ENCODE measurements at places on chromosomes 12 and 14. TPM values are rescaled to one million over a fixed set of nuclear protein-coding genes. Genes with fewer than 3 reads are reported as not detected.

- H3K27ac ChIP-seq, result no peak overlapping the region
Measured at GRCh38 chr14:65536781-65537423, 124.4 kb downstream of the FUT8 start.

DNA sequence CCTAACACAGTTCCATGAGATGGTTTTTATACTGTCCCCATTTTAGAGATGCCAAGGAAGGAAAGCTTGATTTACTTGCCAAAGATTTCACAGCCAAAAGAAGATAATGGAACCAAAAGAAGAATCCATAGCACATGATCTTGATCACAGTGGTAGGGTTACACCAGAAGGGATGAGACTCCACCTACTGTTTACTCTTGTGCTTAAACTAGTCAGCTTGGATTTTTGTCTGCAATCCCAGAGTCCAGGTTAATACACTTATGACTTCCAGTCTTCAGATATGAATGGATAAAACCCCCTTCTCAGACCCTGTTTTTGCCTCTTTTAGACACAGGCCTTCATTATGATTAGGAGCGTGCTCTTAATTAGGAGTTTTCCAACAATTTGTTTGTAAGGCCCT lies 454.2 kb downstream of the AEBP2 start:
- DNase-seq, result no peak
- no peaks in the 10 kb centered on the region for H3K27me3 ChIP-seq
- peaks cover 7% of the 10 kb centered on the region for H3K4me1 ChIP-seq
- no peak overlapping the region for H3K4me3 ChIP-seq

DNA sequence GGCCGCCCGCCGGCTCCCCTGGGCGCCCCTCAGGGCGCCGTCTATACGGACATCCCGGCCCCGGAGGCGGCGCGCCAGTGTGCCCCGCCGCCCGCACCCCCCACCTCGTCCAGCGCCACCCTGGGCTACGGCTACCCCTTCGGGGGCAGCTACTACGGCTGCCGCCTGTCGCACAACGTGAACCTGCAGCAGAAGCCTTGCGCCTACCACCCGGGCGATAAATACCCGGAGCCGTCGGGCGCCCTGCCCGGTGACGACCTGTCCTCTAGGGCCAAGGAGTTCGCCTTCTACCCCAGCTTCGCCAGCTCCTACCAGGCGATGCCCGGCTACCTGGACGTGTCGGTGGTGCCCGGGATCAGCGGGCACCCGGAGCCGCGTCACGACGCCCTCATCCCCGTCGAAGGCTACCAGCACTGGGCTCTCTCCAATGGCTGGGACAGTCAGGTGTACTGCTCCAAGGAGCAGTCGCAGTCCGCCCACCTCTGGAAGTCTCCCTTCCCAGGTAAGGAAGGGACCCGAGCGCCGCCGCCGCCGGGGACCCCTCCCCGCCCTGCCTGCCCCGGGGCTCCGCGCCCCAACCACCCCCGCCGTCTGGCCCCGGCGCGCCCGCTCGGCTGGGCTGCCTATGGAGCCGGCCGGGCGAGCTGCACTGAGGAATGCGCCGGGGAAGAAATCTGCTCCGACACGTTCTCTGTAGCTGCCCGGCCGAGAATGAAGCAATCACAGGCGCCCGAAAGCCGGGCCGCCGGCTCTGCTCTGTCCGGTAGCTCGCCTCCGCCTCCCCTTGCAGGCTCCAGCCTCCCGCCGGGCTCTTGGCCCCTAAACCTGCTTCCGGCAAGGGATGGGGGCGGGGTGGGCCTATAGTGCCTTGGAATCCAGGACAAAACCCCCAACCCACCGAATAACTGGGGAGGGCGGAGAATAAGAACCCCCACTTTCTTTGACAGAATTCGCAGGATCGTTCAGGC lies 794 bp downstream of the HOXC13 start:
- H3K27me3 ChIP-seq, result peaks cover 91% of the 10 kb centered on the region
- H3K4me1 ChIP-seq, result no peaks in the 10 kb centered on the region
- DNase-seq, result no peak
- no peaks in the 10 kb centered on the region for H3K36me3 ChIP-seq
- peak overlapping the region; percentile 64 for H3K27ac ChIP-seq

DNA sequence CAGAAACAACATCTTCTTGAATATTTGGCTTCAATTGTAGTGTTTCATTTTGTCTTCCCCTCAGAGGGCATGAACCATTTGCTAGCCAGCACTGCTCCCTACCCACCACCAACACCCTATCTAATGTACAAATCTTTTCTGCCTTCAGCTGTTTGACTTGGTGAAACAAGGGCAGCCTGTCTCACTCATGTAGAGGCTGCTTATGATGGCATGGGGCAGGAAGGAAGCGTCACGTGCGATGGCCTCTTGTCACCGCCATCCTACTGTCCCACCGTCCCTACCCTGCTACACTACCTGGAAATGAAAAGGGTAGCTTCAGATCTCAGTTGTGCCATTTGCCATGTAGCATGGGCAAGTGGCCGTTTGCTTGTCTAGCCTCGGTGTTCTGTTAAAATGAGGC lies 29.9 kb upstream of the LRTM2 start:
- no peak for DNase-seq
- H3K36me3 ChIP-seq, result peaks cover 5% of the 10 kb centered on the region
- no peaks in the 10 kb centered on the region for H3K27me3 ChIP-seq
- no peak overlapping the region for H3K4me3 ChIP-seq

- H3K27ac ChIP-seq, result no peak overlapping the region
- no peak overlapping the region for H3K4me3 ChIP-seq
- DNase-seq, result no peak
- peaks cover 15% of the 10 kb centered on the region for H3K4me1 ChIP-seq
- peaks cover 3% of the 10 kb centered on the region for H3K27me3 ChIP-seq
Measured at GRCh38 chr14:60188115-60188514, 22.9 kb upstream of the DHRS7 start.

GRCh38 chr14:67644428-67644827 lies 24.7 kb downstream of the ARG2 start:
- H3K36me3 ChIP-seq, result peaks cover 10% of the 10 kb centered on the region
- peaks cover 17% of the 10 kb centered on the region for H3K4me1 ChIP-seq
- H3K4me3 ChIP-seq, result no peak overlapping the region
- DNase-seq, result no peak
- H3K27ac ChIP-seq, result no peak overlapping the region
- no peaks in the 10 kb centered on the region for H3K27me3 ChIP-seq

GRCh38 chr12:106580671-106581508 lies 1.9 kb upstream of the RFX4 start:
- H3K27ac ChIP-seq, result no peak overlapping the region
- H3K27me3 ChIP-seq, result peaks cover 82% of the 10 kb centered on the region
- H3K36me3 ChIP-seq, result no peaks in the 10 kb centered on the region

- peak overlapping the region; percentile 93 for H3K27ac ChIP-seq
- H3K27me3 ChIP-seq, result no peaks in the 10 kb centered on the region
- peaks cover 8% of the 10 kb centered on the region for H3K36me3 ChIP-seq
- H3K4me3 ChIP-seq, result peak overlapping the region; percentile 86
- DNase-seq, result no peak
Measured at GRCh38 chr12:93440043-93440835, 1.5 kb downstream of the UBE2N start.

SLC38A4 gene
- total RNA-seq, result not detected

GRCh38 chr12:4434301-4434700 lies 11.3 kb downstream of the FGF6 start:
- peaks cover 10% of the 10 kb centered on the region for H3K4me1 ChIP-seq
- no peaks in the 10 kb centered on the region for H3K36me3 ChIP-seq
- no peak for DNase-seq
- no peak overlapping the region for H3K27ac ChIP-seq

DNA sequence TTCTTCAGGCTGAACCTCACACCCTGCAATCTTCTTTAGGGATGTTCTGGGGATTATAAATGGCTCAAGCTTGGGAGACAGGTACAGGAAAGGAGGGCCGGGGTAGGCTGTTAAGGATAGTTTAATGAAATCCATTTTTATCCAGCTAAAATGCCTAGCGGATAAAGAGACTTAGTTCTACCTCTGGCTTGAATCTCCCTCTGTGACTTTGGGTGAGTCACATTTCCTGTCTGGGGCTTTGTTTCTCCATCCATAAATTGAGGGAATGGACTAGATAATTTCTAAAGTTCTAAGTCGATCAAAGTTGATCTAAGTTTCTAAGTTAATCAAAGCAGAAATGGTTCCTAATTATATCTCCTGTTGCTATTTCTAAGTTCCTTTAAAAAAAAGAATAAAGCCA lies 319.6 kb upstream of the E2F7 start:
- no peaks in the 10 kb centered on the region for H3K4me1 ChIP-seq
- H3K4me3 ChIP-seq, result no peak overlapping the region
- no peak for DNase-seq
- H3K27me3 ChIP-seq, result no peaks in the 10 kb centered on the region

DNA sequence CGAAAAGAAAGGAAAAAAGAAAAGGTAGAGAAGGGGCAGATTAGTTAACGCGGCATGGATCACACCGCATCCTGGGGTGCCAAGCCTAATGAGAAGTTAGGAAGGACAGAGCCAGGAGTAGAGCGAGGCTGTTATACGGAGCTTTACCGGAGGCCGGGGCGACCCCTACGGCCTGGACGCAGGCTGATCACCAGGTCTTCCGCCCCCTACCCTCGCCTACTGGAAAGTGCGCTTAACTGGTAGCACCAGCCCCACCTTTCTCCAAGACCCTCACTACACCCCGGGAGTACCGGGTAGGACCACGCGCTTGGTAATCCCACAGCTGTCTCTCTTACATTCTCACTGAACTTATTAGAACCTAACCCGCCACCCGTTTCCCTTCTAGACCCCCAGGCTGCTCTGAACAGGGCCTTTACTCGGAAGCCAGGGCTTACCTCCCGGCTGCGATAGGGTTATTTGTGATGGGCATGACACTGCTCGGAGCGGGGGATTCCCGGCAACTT lies 33.8 kb downstream of the WBP11 start:
- H3K27ac ChIP-seq, result peak overlapping the region; percentile 99
- peaks cover 65% of the 10 kb centered on the region for H3K36me3 ChIP-seq
- H3K27me3 ChIP-seq, result no peaks in the 10 kb centered on the region
- no peak for DNase-seq
- H3K4me1 ChIP-seq, result peaks cover 52% of the 10 kb centered on the region

- no peaks in the 10 kb centered on the region for H3K4me1 ChIP-seq
- no peak overlapping the region for H3K27ac ChIP-seq
- DNase-seq, result no peak
- no peaks in the 10 kb centered on the region for H3K27me3 ChIP-seq
Measured at GRCh38 chr12:60035835-60036234, 440.0 kb downstream of the SLC16A7 start.

- H3K4me1 ChIP-seq, result peaks cover 8% of the 10 kb centered on the region
- peak; percentile 11 for DNase-seq
- H3K27me3 ChIP-seq, result no peaks in the 10 kb centered on the region
- no peak overlapping the region for H3K4me3 ChIP-seq
- peaks cover 55% of the 10 kb centered on the region for H3K36me3 ChIP-seq
Measured at GRCh38 chr12:116015525-116015924, 262.0 kb downstream of the MED13L start.

ST8SIA1 gene
- 0.62 TPM for total RNA-seq

DNA sequence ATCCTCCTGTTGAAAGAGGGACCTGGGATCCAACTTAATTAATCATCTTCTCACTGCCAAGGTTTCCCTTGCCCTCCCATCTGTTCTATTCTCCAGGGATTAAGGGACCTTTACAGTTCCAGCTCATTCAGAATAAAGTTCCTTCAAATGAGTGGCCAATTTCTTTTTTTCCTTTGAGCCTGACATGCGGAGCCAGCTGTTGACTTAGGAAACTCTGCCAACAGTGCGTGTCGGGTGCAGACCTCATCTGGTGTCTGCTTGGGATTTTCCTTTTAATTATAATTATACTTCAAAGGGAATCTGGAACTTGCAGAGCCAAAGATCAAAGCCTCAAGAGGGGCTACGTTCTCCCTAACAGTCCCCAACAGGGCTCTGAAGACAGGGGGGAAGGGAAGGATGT lies 64.8 kb downstream of the CCDC60 start:
- H3K4me3 ChIP-seq, result no peak overlapping the region
- H3K27me3 ChIP-seq, result no peaks in the 10 kb centered on the region
- no peaks in the 10 kb centered on the region for H3K36me3 ChIP-seq
- H3K27ac ChIP-seq, result no peak overlapping the region

DNA sequence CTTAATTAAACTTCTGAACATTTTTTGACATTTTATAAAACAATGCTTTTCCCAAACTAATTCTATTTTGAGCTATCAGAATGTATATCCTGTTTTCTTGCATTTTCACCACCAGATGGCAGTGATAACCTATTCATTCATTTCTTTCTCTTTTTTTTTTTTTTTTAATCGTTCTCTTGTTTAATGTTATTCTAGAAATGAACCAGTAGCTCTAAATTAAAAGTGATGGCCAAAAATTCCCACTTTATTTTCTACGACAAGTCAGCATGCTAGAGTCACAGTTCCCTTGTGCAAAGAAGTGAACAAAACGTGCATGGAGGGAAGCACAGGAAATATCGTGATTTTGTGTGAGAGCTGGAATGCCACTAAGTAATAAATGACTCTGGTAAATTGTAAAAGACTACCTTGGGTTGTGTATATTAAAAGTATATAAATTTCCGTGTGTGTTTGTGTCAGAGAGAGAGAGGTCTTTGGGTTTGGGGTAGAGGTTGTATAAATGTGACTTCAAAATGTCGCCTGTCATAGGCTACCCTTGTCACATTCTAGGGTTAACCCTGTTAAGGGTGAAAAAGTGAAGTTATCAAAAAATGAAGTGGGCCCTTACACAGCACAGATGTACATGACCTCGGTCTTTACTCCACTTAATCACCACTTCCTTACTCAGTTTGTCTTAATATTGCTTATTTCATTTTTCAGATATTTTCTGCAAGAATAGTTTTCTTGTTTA lies 40.4 kb upstream of the LDHB start:
- no peak overlapping the region for H3K27ac ChIP-seq
- no peak overlapping the region for H3K4me3 ChIP-seq
- H3K4me1 ChIP-seq, result peaks cover 6% of the 10 kb centered on the region
- H3K36me3 ChIP-seq, result no peaks in the 10 kb centered on the region
- DNase-seq, result no peak

DNA sequence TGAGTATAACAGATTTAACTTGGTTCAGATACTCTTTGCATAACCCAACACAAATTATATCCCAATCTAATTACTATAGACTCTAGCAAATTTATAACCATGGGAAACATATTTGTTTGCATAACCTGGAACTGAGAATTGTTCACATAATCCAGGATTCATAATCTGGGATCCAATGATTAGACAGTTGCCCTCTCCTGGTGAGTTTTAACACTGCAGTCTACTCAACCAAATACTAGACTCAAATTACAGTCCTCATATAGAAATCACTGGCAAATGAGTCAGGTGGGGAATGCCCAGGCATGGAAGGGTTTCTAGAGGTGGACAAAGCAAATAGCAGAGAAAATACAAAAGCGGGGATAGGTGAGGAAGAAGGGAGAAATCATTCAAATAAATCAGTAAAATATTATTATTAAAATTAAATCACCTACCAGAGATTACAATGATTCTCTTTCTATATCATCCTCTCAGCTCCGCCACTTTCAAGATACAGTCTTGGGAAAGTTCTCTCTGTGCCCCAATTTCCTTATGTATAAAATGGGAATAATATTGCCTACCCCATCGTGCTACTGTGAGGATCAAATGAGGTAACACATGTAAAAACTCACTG lies 9.4 kb downstream of the GCH1 start:
- H3K4me3 ChIP-seq, result no peak overlapping the region
- H3K4me1 ChIP-seq, result peaks cover 52% of the 10 kb centered on the region
- H3K27me3 ChIP-seq, result no peaks in the 10 kb centered on the region
- peak; percentile 59 for DNase-seq
- no peak overlapping the region for H3K27ac ChIP-seq

FOXG1 gene
- not detected for total RNA-seq

GRCh38 chr14:91751719-91752118 lies 19.8 kb upstream of the CATSPERB start:
- no peaks in the 10 kb centered on the region for H3K27me3 ChIP-seq
- DNase-seq, result no peak
- no peak overlapping the region for H3K4me3 ChIP-seq
- H3K36me3 ChIP-seq, result peaks cover 15% of the 10 kb centered on the region
- H3K4me1 ChIP-seq, result no peaks in the 10 kb centered on the region
- H3K27ac ChIP-seq, result no peak overlapping the region

- H3K27ac ChIP-seq, result no peak overlapping the region
- no peaks in the 10 kb centered on the region for H3K36me3 ChIP-seq
- H3K4me1 ChIP-seq, result no peaks in the 10 kb centered on the region
Measured at GRCh38 chr14:29148221-29148620, 381.6 kb downstream of the FOXG1 start.

Measured in activated CD4-positive, alpha-beta T cell treated with anti-CD3 and anti-CD28 coated beads, Interleukin-2, amount 10 ng/mL, durations not matched to agents 7 days and 5 days (primary cell).